IMR-90 (cell line): ENCODE measurements at places on chromosomes 5 and 9. TPM values are rescaled to one million over a fixed set of nuclear protein-coding genes. Genes with fewer than 3 reads are reported as not detected.

QRFP gene
- not detected in 2 replicates for total RNA-seq

GRCh38 chr5:141692919-141693725 lies 11.1 kb upstream of the ARAP3 start:
- DNase-seq, result peak; percentile 55

DNA sequence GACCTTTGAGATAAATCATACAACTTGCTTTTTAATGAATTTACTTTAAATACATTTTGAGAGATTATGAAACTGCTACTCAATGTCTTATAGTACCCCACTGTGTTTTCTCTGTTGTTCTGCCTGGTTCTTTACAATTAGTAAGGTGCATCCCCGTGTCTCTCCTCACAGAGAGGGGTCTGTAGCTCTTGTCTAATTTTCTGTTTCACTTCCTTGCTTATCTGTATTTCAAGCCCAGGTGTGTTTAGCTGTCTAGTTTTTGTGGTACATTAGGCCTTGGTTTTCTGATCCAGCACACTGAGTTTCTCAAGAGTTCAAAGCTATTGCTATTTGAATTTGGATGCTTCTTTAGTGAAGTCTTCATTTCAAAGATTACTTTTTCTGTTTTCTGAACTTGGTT lies 105.1 kb downstream of the MAST4 start:
- DNase-seq, result no peak

DNA sequence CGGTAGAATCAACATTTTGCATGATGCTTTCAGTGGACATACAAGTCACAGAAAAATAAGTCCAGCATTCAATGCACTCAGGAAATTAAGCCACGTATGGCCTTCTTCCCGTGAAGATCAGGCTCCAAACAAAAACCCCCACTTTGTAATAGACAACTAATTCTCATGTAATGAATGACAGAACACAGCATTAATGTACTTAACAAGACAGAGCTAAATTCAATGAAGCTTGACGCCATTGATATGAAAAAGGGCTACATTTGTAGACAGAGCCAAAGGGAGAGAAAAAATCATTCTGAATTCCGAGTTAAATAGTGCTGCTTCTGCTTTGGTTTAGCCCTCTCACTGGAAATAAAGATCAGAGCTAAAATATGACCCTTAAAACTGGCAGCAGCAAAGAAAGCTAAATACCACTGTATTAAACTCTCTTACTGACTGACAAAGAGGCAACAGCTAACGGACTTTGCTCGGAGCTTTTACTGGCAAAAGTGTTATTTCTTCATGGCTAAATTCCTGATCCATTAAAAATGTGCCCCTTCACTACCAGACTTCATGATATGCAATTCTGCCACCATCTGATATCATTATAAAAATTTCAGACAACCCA lies 250.5 kb downstream of the BNC2 start:
- no peak for DNase-seq

- DNase-seq, result peak; percentile 80
Observed at GRCh38 chr5:34735491-34736426, 79.6 kb downstream of the RAI14 start.

DNA sequence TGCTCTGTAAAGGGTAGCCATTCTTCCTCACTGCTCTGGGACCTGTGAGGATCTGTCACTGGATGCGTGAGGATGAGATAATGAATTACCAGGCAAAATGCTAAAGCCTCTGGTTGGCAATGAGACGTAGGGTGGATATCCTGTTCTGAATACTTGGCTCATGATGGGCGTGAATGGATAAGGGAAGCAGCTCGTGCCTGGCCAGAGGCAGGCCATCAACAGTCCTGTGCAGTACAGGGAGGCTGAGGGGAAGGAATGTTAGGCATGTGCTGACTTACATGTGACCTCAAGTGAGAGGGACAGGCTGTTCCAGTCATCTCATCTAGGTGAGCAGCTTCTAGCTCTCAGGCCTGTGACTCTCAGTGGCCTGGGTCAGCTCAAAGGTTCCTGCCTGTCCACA lies 172.8 kb downstream of the CARTPT start:
- peak; percentile 22 for DNase-seq

- no peak for DNase-seq
Observed at GRCh38 chr5:59569158-59569557, 324.4 kb downstream of the PDE4D start.

- DNase-seq, result peak; percentile 58
Observed at GRCh38 chr5:88675708-88676636, 207.0 kb downstream of the MEF2C start.
